ENCODE measurements at places on chromosomes 4 and X.

- peak; percentile 42 for DNase-seq
Measured at GRCh38 chr4:41146716-41147506, 67.4 kb downstream of the APBB2 start.

DNA sequence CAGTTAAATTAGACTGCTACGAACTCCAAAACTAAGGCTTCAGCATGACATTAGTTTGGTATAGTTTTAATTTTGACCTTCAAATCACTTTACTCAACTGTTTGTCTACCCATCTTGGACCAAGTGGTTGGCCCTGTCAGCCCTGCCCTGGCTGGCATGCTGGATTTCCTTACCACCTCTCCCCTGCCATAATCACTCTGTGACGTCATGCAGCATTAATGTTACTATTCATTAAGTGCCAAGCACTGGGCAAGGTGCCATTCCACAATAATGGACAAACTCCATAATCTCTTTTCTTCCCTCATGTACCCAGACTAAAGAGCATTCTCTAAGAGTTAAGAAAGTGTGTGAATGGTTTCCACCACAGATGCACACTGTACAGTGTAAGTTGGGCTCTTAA is 277.0 kb upstream of the INTU start:
- no peak for DNase-seq

- no peak for DNase-seq
Measured at GRCh38 chr4:112771-113170, 11.5 kb upstream of the ZNF718 start.

- no peak for DNase-seq
Measured at GRCh38 chr4:157996061-157997028, 176.5 kb downstream of the GASK1B start.

- DNase-seq, result peak; percentile 51
Measured at GRCh38 chr4:40629401-40630334, at the start of gene RBM47. Gene RBM47 (minus strand): TSS chr4:40629864. CDS start chr4:40438893, 190,971 bp downstream.

GRCh38 chr4:152776352-152776751 is 3.2 kb downstream of the TIGD4 start:
- no peak for DNase-seq

- no peak for DNase-seq
Measured at GRCh38 chrX:70402721-70403120, 20.4 kb upstream of the GDPD2 start.

DNA sequence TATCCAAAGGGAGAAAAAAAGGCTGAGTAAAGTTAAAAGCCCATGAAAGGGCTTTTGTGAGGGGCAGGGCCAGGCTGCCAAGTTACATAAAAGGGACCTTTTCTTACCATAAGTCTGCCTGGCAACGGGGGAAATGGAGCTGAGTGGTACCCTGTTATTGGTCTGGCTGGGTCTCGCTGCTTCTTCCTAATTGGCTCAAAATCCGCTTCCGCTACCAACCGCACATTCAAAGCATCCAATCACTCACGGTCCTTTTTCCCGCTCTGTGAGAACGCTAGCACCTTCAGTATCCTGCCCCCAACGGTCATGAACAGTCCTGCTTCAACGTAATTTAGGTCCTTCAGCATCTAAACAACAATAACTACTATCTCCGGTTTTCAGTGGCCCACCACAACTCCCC is 611 bp downstream of the TEX11 start:
- DNase-seq, result no peak

DNA sequence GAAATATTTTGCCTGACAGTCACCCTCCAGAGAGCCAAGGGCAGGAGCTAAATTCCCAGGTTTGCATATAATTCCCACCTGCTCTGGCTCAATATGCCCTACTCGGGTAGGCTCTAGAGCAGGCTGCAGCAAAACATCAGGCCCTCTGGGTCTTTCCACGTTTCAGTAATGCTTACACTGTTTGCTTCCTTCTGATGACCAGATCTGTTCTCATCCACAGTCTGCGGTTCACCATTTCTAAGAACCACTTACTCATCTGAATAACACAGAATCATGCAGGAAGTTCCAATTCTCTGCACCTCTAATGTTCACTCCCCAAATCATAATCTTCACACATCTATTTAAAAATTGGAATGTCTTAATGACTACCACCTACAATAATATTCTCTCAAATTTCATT is 141.4 kb downstream of the PPP3CA start:
- DNase-seq, result no peak

DNA sequence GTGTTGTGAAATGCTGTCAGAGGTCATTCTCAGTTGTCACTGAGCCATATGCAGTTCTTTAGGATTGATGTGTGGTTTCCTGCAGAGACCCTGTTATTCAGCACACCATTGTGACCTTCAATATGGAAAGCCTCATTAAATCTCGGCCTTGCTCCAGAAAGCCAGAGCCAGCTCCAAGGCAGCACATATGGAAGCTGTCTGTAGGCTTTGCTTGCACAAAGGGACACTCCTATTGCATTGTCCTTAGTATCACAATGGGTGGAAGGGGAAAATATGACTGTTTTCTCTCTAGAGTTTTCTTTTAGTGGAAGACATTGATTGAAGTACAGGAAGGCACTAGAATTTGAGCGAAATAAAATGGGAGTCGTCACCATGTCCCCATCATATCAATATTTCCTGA is 179.0 kb downstream of the CEP135 start:
- no peak for DNase-seq

GRCh38 chr4:153450544-153450917 is 15.6 kb upstream of the TMEM131L start:
- DNase-seq, result no peak

DNA sequence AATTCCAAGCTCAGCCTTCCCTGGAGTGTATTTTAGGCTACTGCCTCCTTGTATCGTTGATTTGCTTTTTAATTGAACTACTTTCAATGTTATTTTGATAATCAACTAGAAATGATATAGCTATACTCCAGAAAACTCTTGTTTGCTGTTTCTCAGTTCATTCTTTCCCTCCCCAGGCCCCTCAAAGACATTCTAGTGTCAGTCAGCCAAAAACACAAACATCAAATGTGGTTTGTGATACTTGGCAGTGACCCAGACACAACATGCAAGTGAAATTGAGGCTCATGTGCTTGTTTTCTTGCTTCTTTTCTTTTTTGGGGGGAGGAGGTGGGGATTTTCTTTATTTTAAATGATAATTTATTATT is 7.6 kb downstream of the FAT4 start:
- peak; percentile 33 for DNase-seq

DNA sequence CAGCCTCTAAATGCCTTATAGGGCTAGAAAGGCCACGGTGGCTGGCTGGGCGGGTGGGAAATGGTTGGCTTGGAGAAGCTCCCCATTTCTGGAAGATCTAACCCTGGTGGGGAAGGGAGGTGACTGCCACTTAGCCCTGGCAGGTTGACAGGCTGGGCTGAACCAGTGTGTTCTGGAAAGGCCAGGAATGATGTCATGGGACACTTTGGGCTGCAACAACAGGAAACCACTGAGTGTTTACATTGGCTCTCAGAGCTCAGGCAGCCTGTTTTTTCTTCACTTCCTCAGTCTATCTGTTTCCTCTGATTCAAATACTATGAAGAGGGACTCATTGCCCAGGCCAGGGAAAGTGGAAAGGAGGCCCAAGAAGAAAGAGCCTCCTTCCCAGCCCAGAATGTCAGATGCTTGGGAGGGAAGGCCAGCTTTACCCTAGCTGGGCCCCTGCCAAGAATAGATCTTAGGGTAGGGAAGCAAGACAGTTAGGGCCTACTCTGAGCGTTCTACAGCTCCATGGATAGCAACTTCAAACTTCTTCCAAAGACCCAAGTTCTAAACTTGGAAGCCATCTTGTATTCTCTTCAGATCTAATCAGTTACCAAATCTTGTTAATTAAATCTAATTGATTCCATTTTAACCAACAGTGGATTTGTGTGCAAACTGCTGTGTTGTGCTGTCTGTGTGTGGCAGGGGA is 65.8 kb upstream of the MSN start:
- DNase-seq, result peak; percentile 79

DNA sequence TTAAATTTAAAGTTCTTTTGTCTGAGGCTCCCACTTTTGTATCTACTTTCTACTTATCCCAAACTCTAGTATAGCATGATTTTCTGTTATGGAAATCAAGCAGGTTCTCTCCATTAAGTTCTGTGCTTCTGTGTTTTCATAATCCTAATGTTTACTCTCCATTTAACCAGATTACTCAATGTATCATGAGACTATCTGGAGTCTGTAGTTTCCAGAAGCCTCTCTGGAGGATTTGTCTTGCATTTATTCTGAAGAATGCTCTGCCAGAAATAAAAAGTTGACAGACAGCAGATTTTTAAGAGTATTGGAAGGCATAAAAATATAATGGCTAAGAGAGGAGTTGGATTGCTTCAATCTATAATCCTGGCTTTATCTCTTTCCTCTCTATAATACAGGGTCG is 39.2 kb upstream of the PLS3 start:
- no peak for DNase-seq

DNA sequence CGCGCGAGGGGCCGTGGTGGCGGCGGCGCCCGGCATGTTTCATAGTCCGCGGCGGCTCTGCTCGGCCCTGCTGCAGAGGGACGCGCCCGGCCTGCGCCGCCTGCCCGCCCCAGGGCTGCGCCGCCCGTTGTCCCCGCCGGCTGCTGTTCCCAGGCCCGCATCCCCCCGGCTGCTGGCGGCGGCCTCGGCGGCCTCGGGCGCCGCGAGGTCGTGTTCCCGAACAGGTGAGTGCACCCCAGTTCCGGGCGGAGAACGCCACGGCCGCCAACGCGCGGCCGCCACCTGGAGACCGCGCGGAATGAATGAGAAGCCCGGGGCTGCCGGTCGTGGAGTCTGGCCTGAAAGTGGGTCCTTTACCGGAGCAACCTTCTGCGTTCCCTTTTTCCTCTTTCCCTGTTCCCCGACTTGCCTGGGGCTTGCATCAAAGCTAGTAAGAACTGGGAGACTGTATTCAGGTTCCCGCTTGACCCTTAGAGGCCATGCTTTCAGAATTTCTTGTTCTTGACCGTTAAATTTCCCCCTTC is 429 bp downstream of the NOCT start:
- no peak for DNase-seq

GRCh38 chr4:8594097-8595038 is 1.8 kb downstream of the CPZ start:
- peak; percentile 55 for DNase-seq

GRCh38 chrX:83658731-83659130 is 150.6 kb downstream of the POU3F4 start:
- no peak for DNase-seq

DNA sequence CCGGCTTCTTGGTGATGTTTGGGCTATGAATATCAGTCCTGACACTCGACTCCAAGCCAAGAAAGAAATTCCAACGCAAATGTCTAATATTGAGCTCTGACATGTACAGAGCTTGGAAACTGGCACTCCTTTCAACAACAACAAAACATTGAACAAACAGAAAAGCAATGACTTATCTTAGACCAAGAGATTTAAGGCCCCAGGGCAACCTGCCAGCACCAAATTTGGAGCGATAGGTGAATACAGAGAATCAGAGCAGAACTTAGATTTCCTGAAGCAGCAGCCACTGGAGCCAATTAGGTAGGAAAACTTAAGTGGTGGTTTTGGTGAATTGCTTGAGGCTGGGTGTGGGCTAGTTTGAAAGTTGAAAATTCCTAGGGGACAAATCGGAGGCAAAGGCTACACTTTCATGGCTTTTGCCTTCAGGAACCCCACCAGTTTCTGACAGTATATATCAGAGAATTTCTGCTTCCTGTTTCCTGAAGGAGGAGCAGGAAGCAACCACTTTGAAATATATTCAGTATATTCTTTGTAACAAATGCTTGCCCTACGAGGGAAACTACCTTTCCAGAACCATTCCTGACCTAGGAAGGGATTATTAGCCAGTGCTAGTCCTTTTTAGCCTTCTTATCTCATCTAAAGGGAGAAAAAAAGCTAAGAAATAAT is 10.1 kb upstream of the FMR1 start:
- no peak for DNase-seq

- no peak for DNase-seq
Measured at GRCh38 chr4:1521821-1522361, 115.6 kb upstream of the NKX1-1 start.

Data from MG63 (cell line).